ENCODE measurements at places on chromosomes 6 and 20.

GRCh38 chr6:96755096-96755495 is 82.2 kb downstream of the GPR63 start:
- DNase-seq, result no peak

DNA sequence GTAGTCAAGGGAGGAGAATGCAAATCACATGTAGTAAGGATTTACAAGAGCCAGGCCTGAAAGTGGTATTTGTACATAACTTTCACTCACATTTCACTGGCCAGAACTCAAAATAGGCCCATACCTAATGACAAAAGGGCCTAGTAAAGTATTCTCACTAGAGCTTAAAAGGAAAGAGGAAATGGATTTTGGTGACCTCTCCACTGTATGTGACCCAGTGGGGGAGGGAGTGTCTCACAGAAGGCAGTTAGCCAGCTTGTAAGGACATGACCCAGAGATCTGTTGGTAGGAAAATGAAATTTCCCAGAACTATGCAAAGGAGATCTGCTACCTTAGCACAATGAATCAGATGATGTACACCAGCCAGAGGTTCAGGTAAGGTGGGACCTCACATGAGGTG is 124.4 kb downstream of the PTPRT start:
- no peak for DNase-seq

- DNase-seq, result no peak
Observed at GRCh38 chr6:31317036-31317435, 39.9 kb downstream of the HLA-B start.

DNA sequence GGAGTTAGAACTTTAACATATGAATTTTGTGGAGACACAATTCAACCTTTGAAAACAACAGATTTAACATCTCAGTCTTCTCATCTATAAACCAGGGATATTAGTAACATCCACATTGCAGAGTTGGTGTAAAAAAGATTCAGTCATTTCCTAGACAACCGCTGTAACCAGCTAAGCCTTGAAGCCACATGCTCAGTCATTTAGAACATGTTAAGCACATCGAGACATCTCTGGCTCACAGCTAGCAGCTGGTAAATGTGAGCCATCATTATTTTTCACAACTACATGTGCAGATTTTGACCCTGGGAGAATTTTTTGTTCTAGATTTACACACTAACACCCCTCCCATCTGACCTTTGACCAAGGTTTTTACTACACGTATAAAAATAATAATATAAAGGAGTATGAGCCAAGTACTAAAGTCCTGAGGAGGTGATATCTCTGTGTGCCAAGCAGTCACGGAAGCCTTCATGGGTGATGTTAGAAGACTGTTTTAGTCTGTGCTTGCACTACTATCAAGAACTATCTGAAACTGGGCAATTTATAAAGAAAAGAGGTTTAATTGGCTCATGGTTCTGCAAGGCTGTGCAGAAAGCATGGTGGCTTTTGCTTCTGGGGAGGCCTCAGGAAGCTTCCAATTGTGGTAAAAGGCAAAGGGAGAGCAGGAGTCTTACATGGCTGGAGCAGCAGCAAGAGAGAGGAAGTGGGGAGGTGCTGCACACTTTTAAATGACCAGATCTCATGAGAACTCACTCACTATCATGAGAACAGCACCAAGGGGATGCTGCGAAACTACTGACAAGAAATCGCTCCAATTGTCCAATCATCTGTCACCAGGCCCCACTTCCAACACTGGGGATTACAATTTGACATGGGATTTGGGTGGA is 48.7 kb upstream of the IL20RA start:
- DNase-seq, result no peak

DNA sequence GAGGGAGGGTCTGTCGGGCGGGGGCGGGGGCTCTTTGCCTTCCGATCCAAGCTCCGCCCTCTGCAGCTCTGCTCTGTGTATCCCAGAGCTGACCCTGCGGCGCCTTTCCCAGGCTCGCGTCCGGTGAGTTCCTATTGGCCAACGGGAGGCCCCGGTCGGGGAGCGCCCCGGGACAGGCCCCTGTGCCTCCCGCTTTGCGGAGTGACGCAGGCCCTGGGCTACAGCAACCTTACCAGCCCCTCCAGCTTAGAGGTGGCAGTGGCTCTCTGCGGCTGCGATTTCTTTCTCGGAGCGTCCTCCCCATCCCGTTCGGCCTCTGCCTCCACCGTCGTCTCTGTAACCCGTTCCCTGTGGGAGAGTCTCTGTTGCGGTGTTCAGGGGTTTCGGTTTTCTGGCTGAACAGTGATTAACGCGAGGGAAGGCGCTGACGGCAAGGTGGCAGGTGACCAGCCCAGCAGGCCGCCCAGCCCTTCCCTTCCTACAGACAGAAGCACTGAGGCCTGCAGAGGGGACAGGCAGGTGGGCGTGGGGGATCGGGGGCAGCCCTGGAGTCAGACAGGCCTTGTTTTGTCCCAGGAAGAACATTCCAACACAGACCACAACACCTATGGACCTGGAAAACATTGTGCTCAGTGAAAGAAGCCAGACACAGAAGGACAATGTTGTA is 18.1 kb upstream of the CEBPB start:
- DNase-seq, result no peak

GRCh38 chr6:3269281-3269975 is 10.7 kb downstream of the PSMG4 start:
- DNase-seq, result no peak

GRCh38 chr6:128515550-128516513 is 4.6 kb downstream of the PTPRK start:
- no peak for DNase-seq

- no peak for DNase-seq
Observed at GRCh38 chr20:63136296-63136695, 79.6 kb downstream of the YTHDF1 start.

GRCh38 chr6:99613409-99613704 is 6.7 kb downstream of the PRDM13 start:
- DNase-seq, result no peak

DNA sequence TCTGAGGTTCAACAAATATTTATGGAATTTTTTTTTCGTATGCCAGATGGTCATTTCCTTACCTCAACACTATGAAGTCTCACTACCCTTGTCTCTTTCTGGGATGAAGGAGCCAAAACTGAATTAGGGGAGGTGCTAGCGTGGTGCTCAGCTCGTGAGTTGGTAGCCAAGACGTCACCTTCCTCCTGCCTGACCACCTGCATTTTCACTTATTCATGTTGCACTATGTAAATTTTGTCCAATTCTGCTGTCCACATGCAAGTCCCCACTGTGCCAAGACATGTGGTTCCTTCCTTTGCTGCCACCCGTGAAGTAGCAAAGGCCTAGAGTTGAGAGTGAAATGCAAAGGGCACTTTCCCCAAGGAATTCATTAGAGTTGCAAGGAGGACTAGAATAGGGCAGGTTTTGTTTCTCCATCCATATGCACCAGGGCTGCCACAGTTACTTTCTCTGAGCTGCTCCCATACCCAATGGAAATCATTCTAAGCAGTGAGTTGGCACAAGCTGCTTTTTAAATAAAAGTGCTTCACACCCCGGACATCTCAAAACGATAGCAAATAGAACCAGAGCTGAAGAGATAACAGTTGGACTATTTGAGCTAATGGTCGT is 591.3 kb upstream of the NOX3 start:
- DNase-seq, result no peak

- DNase-seq, result no peak
Observed at GRCh38 chr6:158389193-158389919, 77.1 kb downstream of the TULP4 start.

- DNase-seq, result no peak
Observed at GRCh38 chr6:18080544-18080943, 41.9 kb downstream of the NHLRC1 start.

DNA sequence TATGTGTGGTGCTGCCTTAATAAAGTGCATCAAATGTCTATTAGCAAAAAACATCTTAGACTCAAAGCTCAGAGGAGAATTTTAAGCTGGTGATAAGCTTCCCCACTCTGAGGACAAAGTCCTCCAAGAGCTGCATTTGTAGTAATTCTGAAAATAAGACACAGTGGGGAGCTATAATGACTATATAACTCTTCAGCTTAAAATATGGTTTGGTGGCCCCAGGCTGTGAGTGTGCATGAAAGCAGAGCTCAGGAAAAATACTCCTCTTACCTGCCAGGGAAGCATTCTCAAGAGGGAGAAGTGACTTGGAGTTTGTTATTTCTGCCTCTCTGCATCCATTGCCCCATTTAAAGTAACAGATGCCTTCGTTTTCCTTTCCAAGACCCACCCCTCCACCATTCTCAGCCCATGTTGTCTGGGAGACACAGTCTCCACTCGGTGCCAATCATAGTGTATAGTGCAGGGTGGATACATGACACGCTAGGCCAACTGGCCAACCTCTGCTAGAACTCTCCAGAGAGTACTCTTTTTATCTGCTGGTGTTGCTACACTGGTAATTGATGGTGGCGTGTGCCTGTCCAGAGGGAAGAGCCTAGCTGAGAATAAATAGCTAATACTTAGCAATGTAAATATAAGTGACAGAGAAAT is 229.2 kb downstream of the PHF3 start:
- no peak for DNase-seq

- no peak for DNase-seq
Observed at GRCh38 chr6:132023490-132023889, 72.3 kb upstream of the CCN2 start.

DNA sequence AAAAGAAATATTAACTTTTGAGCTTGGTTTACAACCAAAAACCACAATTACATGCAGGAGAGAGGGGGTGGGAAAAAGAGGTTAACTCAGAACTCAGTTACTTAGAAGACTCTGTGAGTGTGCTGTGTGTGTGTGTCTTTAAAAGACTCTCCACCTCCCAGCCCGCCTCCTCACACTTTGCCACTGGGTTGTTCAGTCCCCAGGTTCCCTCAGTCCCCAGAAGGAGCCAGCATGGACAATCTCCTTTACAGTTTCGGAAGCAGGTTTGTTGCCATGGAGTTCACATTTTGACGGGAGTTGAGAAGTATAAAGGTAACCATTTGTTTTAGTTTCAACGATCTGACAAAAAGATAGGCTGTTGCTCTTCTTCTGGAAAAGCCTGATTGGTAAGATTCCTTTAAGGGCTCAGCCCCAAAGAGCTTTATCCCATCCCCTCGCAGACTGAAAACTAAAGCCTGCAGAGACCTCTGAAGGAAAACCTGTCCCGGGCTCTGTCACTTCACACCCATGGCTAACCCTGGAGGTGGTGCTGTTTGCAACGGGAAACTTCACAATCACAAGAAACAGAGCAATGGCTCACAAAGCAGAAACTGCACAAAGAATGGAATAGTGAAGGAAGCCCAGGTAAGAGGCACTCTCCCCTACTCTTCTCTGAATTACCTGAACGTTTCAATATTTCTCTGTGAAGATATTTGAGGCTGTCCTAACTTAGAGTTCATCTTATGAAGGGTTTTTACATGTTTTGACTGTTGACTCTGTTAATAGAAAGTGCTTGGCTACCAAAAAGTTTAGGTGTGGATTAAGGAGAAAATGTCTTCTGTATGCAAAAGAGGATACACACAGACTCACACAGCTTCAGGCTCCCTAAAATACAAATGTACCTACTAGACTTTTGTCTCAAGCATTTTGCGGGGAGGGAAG is at the start of gene SPTLC3:
SPTLC3 (plus strand) TSS at position 212 of the 921 bp plus-strand sequence; CDS start at position 508, 296 bp downstream.
- no peak for DNase-seq

DNA sequence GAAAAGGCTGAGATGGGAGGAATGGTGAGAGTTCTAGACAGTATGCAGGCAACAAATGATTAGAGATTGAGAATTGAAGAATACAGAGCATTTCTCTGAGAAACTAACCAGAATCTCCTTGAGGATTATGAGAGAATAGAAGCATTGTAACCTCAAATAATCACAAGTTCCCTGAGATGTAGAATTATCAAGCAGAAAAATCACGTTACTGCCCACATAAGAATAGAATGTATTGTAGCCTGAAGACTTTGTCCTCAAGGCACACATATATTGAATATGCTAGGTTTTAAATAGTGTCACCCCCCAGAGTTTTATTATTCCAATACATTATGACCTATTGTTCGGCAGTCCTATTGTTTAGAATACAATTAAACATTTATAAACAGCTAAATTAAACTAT is 57.2 kb downstream of the CNKSR3 start:
- DNase-seq, result no peak

DNA sequence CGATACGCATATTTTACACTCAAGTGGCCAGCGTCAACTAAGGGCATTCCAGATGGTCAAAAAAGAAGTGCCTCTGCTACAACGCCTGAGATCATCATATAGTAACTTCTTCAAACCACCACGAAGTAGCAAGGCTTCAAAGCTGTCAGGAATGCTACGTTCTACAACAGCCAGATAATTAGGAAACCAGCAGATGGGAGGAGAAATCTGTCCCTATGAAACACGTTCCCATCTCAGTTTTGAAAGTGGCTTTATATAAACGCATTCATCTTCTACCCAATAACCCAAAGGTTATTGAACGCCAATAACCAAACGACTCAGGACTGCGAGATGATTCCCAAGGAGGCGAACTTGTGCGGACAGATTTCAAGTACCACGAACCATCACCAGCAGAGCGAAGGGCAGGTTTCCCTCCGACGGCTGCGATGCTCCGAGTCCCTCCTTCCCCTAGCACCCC is 1.2 kb downstream of the ABHD12 start:
- no peak for DNase-seq

GRCh38 chr6:43636308-43636659 is 644 bp downstream of the MAD2L1BP start:
- no peak for DNase-seq

DNA sequence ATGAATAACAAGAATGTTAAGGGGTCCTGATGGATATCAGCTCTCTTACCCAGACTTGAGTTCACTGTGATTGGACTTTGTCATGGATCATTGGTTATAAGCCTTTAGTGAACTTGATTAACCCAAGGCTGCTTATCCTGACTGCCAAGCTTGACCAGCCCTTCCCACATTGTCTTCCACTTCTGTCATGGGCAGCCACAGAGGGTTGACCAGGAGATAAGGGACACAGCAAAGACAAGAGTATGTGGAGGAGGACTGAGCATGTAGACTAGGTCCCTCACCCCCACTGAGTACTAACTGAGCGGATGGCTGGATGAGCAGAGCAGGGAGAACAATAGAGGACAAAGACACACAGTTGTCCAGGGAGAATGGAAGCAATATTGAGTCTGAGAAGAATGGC is 52.5 kb downstream of the FAXC start:
- no peak for DNase-seq

DNA sequence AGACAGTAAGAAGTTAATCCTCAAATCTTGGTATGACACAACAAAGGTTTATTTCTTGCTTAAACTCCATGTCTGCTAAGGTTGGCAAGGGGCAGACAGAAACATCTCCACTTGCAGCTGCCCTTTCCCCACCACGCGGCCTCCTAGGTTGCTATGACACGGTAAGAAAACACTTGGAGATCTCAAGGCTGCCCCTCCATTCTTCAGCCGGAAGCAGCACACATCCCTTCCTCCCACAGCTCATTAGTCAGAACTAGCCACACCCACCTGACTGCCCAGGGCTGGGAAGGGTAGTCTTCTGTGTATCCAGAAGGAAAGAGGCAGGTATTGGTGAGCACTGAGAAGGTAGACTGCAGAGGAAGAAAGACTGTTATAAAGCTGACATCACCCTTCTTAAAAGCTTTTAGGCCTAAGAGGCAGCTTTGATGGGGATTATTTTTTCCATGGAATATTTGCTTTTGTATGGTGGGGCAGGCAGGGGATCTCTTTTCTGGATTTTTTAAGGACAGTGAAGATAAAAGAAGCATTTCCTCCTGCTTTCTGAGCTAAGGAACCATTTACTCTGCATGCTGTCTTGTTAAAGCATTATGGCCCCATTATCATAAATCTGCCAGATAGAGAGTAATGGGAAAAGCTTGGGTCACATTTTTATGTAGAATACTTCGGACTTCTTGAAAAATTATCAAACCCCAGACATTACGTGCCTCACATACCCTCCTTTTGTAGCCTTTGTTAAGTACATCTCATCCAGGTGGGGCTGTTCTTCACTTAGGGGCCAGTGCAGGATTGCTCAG is 41.6 kb downstream of the MRAP2 start:
- no peak for DNase-seq

All from stimulated activated CD8-positive, alpha-beta memory T cell treated with anti-CD3 and anti-CD28 coated beads, Interleukin-15, amount 100 ng/mL, for 48 hours (primary cell).